ENCODE measurements at places on chromosomes 7 and 10.

- no peak for DNase-seq
These were observed 35.0 kb upstream of the DAGLB start for GRCh38 chr7:6482743-6483119.

DNA sequence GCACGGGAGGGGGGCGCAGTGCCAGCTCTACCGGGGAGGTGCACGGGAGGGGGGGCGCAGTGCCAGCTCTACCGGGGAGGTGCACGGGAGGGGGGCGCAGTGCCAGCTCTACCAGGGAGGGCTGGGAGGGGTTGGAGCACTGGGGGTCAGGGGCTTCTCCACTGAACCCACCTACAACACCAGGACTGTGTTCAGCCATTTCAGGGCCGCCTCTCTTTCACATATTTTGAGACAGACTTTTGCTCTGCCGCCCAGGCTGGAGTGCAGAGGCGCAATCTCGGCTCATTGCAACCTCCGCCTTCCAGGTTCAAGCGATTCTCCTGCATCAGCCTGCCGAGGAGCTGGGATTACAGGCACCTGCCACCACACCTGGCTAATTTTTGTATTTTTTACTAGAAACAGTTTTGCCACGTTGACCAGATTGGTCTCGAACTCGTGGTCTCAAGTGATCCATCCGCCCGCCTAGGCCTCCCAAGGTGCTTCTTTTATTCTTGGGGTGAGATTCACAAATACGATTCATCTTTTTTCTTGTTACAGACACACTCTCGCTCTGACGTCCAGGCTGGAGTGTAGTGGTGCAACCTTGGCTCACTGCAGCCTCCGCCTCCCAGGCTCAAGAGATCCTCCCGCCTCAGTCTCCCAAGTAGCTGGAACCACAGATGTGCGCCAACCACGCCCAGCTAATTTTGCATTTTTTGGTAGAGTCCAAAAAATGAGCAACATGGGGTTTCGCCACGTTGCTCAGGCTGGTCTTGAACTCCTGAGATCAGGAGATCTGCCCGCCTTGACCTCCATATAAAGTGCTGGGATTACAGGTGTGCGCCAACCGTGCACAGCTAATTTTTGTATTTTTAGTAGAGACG is 37.0 kb downstream of the ADAP1 start:
- DNase-seq: no peak

GRCh38 chr7:150793569-150794238 is 6.5 kb downstream of the TMEM176B start:
- no peak for DNase-seq

- DNase-seq: no peak
These were observed 267.5 kb downstream of the SDK1 start for GRCh38 chr7:3568516-3568915.

- DNase-seq: no peak
These were observed 68.5 kb upstream of the EEPD1 start for GRCh38 chr7:36084485-36085091.

GRCh38 chr7:148979827-148980226 is 48.5 kb downstream of the PDIA4 start:
- DNase-seq: no peak

DNA sequence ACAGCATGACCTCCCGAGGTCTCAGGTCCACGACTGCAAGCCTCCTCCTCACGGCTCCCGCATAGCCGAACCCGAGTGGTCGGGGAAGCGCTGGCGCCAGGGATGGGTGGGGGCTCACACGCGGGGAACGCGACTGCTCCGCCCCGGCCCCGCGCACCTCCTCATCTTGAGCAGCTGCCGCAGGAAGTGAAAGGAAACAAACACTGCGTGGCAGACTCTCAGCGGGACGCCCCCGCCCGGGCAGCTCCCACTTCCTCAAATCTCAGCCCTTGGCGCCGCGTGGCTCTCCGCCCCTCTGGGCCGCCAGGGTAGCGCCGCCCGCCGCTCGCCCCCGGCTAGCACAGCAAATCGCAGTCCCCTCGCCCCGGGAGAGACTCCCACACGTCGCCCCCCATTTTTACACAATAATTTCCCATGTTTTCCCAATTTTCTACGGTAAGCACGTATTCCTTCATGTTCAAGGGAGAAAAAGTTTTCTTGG is at the start of gene TMEM243:
Gene TMEM243, minus strand, starts transcription at position 188 of the 481 bp plus-strand sequence. CDS start 229 bp downstream, outside the sequence.
- DNase-seq: peak; percentile 81

DNA sequence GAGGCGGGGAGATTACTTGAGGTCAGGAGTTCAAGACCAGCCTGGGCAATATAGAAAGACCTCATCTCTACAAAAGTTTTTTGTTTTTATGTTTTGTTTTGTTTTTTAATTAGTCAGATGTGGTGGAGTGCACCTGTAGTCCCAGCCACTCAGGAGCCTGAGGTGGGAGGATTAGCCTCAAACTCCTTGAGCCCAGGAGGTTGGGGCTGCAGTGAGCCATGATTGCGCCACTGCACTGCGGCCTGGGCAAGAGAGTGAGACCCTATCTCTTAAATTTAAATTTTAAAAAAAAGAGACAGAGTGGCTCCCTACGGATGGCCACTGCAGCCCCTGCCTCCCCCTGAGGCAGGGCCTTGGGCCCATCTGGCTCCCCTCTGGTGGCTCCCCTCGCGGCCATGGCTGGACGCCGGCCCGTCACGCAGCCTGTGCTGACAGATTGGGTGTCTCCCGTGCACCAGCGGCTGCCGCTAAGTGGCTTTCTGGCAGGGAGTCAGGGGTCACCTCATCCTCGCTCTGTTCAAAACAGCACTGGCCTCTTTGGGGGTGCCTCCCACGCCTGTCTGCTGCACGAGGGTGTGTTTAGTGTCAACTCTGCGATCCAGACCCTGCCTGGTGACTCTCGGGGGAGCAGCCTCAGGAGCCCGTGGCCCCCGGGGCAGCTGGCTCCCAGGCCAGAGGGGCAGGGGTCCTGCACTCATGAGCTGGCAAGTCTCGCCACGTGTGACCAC is 44.4 kb upstream of the ELN start:
- no peak for DNase-seq

DNA sequence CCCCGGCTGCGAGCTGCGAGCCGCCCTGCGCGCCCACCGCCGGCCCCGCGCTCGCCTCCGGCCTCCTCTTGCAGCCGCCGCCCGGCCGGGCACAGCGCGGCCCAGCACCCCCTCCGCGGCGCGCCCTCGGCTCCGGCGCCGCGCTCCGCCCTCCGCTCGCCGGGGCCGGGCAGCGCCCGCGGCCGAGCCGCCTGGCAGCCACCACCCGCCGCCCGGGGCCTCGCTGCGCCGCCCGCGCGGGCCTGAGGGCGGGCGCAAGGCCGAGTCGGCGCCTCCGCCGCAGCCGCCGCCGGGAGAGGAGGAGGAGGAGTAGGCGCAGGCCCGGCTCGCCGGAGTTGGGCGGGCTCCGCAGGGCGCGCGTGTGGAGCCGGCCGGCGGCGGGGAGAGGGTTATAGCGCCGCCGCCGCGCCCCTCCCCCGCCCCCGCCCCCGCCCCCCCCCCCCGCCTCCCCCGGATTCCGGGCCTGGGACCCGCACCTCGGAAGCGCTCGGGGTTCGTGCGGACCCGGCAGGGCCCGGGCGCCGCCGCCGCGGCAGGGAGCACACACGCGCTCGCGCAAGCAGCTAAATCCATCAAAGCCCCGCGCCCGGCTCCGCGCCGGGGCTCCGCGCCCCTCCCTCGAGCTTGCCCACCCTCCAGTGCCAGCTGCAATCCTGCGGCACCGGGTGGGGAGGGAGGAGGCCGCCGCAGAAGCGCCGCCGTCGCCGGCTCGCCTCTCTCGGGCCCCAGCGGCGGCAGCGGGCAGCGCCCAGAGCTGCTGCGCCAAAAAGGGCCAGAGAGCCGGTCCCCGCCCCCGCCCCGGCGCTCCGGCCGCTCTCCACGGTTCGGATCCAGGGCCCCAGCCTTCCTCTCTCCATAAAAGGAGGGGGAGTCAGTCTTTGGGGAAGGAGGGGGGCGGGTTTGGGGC is at the start of gene PDGFA:
Gene PDGFA, minus strand, starts transcription at position 363 of the 907 bp plus-strand sequence. CDS start 845 bp downstream, outside the sequence.
- no peak for DNase-seq

DNA sequence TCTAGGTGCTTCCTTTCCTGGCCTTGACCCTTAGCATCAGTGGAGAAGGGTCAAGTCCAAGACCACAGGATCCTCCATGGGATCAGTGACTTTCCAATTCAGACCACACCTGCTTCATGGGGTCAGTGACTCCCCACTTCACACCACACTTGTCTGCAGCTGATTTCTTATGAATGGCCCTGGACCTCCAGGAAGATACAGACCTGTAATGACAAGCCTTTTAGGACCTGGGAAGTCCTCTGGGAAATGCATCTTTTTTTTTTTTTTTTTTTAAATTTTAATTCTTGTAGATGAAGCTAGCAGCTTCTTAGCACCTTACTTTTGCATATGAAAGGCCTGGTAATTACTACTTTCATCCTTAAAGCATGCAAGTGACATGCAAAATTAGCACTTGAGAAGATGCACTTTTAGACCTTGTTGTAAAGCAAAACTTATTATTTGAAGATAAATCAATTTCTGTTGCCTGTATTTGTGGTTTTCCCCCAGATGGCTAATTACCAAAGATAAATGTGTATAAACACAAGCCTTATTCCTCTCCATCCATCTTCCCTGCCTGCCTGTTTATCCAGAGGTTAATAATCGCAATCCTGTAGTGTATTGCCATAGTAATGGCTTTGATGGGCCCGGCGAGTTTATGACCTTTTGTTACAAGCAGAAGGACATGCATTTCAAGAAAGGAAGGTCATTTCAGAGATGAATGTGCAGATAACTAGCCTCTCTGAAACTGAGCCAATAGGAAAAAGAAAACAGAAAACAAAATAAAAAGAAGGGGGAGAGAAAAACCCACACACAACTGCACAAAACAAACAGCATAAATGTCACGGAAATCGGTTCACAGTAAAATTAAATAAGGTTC is 1018.7 kb downstream of the TYW1 start:
- DNase-seq: no peak

GRCh38 chr10:94496010-94496409 is 49.6 kb upstream of the HELLS start:
- DNase-seq: no peak

DNA sequence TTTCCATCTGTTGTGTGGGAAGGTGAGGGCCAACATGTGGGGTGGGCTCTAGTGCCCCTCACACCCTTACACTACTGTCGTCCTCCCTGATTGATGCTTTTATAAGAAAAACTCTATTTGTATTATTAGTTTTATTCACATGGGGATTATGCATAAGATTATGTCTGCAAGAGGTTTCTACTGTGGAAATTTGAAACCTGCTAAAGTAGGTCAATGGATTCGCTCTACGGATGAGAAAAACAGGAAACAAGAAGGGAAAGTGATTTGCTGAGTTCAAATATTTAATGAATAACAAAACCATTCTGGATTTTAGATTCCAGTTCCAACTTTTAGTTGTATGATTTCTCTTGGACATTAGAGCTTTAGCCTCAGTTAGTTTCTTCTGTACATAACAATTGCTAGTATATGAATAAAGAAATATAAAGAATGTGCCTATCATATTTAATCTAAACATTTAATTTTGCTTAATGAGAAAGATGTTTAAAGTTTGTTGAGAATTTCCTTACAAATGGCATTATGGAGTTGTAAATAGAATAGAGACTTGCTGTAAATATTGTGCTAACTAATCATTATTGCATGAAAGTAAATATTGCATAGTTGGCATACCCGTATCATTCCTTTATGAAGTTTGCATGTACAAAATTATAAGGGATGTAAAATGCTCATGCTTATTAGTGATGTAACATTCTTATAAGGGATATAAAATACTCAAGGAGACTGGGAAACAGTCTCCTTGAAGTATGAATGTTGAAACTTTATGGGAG is 193.8 kb downstream of the THSD7A start:
- no peak for DNase-seq

Measured in stimulated activated CD4-positive, alpha-beta T cell treated with anti-CD3 and anti-CD28 coated beads, TNF-alpha, amount 100 ng/mL, for 4 hours (primary cell).